Activated T-cell treated with anti-CD3 and anti-CD28 coated beads for 4 hours (primary cell): ENCODE measurements at places on chromosomes 16 and 17.

GRCh38 chr17:74862108-74862901 lies 2.6 kb upstream of the GRIN2C start:
- peak; percentile 55 for DNase-seq

GRCh38 chr16:63703612-63704011 lies 1418.3 kb downstream of the CDH11 start:
- DNase-seq = no peak

GRCh38 chr17:76398523-76399174 lies 14.2 kb downstream of the SPHK1 start:
- DNase-seq = no peak

DNA sequence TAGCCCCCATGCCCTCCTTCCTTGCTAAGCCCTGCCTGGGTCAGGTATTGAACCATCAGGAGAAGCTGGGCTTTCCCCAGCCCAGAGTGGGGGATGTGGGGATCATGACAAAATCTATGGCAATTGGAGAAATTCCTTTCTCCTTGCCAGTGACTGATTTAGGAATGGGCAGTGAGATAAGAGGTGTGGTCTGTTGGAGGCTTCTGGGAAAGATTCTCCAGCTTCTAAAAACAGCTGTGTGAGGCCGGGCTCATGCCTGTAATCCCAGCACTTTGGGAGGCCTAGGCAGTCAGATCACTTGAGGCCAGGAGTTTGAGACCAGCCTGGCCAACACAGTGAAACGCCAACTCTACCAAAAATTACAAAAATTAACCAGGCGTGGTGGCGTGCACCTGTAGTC lies 69.1 kb downstream of the SRCIN1 start:
- no peak for DNase-seq

GRCh38 chr16:56234737-56235136 lies 43.4 kb downstream of the GNAO1 start:
- no peak for DNase-seq

- DNase-seq = no peak
Measured at GRCh38 chr17:82957469-82957795, 117.6 kb upstream of the ZNF750 start.

GRCh38 chr16:17343028-17343427 lies 127.7 kb downstream of the XYLT1 start:
- DNase-seq = no peak

DNA sequence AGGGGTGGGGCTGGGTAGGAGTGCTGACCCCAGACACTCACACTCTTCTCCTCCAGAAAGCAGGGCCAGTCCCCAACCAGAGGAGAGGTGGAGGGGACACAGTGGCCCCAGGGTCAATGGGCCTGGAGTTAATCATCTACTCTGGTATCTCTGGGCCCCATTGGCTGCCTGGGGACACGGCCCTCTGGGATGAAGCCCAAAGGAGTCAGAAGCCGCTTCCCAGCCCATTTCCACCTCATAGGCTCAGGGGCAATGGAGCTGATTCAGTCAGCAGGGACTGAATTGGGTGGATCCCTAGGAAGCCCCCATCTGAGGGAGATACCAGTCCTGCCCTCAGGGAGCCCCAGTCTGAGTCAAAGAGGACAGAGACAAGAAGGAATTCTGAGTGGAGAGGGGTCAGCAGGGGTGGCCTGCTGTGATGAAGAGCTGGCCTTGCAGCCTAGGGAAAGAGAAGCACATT lies 2.9 kb upstream of the NAGS start:
- no peak for DNase-seq

- DNase-seq = no peak
Measured at GRCh38 chr17:22131740-22132139, 439.4 kb downstream of the KCNJ18 start.

GRCh38 chr16:450785-451512 lies 25.5 kb downstream of the RAB11FIP3 start:
- DNase-seq = no peak

GRCh38 chr16:9663588-9663987 lies 518.6 kb downstream of the GRIN2A start:
- DNase-seq = no peak

- DNase-seq = no peak
Measured at GRCh38 chr17:82241183-82241925, 12.5 kb downstream of the SLC16A3 start.

- DNase-seq = peak; percentile 17
Measured at GRCh38 chr17:43880420-43880991, 26.8 kb downstream of the MPP2 start.

GRCh38 chr16:24152826-24153225 lies 103.3 kb upstream of the CACNG3 start:
- no peak for DNase-seq

- no peak for DNase-seq
Measured at GRCh38 chr17:5511401-5512225, 25.2 kb downstream of the MIS12 start.

DNA sequence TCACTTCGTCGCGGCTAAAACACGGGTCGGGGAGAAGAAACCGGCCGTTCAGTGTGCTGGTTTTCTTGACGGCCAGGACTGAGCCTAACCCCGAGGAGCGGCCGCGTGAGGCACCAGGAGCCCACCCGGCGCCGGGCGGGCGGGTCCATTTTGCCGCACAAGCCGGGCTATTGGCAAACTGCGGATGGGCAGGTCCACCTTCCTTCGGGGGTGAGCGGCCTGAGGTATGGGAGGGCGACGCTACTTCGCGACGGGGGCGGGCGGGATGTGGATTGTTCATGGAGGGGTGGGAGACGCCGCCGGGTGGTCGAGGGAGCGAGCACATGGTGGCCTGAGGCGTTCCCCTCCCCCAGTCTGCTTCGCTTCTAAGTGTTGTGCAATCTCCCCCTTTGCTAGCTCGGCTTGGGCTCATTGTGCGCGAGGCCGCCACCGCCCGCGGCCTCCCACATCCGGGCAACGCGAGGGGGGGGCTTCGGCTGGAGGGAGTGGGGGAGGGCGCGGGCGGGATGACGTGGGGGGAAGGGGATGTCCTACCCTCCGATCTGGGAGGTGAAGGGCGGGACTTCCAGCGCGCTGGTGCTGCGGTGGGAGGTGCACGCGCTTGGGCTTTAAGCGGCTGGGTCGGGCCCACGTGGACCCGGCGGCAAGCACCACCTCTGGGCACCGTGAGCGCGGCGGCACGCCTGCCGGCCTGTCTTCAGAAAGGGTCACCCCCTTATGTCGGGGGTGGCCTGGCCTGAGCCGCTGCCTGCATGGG lies 5.9 kb upstream of the CD68 start:
- DNase-seq = peak; percentile 87

DNA sequence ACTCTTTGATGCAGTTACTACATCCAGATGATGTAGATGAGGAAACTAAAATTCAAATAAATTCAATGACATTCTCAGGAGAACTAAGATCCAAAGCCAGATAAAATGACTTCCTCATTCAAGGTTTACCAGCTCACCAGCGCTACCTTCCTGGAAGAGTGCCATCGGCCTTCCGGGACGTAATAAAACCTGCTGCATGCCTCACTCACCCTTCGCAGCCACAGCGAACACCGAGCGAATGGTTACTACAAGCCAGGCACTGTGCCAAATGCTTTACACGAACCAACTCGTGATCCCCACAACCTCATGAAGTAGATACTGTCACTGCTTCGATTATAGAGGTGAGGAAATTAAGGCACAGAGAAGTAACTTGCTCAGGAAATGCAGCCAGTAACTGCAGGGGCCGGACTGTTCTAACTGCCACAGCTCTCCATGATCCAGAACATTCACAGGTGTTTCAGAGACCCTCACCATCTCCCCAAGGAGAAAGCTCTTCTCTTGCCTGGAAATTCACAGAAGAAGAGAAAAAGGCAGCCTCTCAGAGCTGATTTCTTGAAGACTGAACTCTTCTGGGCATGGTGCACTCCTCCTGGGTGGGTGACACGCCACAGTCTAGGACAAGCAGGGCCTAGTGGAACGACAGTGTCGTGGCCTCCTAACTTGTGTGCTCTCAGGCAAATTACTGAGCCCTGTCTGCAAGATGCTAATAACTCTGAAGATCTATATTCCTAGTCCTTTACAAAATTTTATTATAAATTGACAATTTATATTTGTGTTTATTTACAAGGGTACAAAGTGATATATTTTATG lies 46.8 kb downstream of the HIC1 start:
- DNase-seq = no peak

GRCh38 chr16:937723-938122 lies 33.1 kb downstream of the LMF1 start:
- DNase-seq = no peak

DNA sequence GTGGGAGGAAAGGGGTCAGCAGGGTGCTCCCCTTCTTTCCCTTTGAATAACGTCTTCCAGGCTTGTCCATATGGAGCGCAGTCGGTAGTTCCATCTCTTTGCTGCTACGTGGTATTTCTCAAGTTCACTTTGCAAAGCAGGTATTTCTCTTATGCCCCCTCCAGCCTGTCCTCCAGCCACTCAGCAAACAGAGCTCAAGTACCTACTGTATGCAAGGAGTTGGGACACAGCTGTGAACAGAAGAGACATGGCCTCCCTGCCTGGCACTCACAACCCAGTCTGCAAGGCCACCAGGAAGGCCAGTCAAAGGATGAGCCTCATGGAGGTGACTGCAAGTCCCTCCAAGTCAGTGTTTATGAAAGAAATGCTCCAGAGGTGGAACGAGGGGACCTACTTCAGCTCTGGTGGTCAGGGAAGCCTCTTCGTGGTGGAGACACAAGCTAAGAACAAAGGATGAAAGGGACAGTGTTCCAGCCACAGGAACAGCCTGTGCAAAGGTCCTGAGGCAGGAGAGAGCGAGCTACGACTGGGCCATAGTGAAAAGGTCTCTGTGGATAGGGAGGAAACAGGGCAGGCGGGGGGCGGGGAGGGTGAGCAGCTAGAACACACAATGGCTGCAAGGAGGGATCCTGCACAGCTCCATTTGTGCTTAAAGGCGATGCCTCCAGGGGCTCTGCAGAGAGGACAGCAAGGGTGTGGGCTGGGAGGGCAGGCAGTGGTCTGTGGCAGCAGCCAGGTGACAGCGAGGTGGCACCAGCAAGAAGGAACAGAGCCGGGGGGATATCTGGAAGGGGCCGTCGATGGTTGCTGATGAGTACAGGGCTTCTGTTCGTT lies 32.6 kb downstream of the PPL start:
- no peak for DNase-seq

GRCh38 chr16:20799599-20799998 lies 6.7 kb downstream of the ERI2 start:
- no peak for DNase-seq
